ENCODE measurements at places on chromosomes 16 and 17. TPM values are rescaled to one million over a fixed set of nuclear protein-coding genes. Genes with fewer than 3 reads are reported as not detected.

DNA sequence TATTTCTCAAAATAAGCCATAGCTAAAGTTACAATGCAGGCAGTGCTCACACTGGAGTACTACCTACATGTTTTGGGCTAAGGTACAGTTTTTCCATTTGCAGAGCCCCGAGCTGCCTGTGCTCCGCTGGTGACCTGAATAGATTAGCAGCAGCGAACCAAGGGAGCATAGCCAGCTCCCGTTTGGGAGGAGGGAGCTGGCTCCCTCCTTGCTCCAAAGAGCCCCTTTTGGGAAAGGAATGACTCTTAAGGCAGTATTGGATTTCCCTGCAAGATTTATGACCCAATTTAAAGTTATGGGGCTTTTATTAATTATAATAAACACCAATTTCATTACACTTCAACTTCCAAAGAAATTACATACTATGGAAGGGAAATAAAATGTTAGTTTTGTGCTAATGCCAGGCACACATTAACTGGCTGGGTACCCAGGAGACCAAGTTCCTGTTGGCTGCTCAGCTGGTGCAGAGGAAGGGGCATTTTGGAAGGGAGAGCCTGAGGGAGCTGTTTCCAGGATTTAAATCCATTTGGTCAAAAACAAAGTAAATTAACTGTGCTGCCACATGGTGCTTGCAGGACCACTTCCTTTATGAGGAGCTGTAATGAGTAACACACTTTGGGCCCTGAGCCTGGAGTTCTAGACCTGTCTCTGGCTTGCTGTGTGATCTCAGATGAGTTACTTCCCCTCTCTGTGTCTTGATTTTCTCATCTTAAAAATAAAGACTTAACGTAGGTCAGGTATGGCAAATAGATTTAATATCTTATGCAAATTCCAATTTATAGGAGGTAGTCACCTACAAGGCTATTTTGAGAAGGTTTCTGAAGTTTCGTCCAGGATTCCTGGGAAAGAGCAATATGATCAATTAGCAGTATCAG, 362.1 kb upstream of the CCL2 start:
- DNase-seq: no peak
- peaks cover 6% of the 10 kb centered on the region for H3K27me3 ChIP-seq

DNA sequence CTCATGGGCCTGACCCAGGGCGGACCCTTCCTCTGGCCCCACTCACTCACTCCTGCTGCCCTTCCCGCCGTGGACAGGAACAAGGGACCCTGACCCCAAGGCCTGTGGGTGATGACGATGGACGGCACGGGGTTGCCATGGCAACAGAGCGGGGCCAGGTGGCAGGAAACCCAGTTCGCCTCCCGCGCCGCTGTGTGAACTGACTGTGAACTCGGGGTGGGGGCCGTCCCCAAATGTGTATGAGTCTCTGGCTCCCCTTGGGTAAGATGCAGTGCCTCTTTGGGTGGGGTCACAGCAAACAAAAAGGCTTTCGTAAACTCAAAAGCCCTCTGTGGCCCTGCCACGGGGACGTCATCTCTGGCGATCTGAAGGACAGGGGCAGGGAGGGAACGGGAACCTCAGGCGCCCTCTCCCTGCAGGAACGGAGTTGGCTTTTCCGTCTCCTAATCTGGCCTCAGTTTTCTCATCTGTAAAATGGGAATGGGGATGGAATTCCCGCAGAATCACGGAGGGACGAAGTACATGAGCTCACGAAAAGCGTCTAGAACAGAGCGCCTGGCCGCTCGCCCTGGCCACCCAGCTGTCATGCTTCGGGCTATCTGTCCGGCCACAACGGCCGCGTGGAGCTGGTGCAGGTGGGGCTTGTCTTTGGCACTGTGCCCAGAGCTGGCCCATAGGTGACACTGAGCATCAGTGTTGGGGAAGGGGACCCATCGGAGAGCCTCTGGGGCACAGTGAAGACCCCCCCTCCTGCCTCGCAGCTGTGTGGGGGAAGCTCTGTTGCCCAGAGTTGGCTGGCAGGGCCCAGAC, 44.9 kb upstream of the PABPN1L start:
- H3K27me3 ChIP-seq: no peaks in the 10 kb centered on the region
- no peaks in the 10 kb centered on the region for H3K4me1 ChIP-seq
- DNase-seq: peak; percentile 39
- H3K27ac ChIP-seq: no peak overlapping the region
- H3K36me3 ChIP-seq: no peaks in the 10 kb centered on the region

- H3K4me3 ChIP-seq: no peak overlapping the region
- no peak for DNase-seq
- H3K36me3 ChIP-seq: no peaks in the 10 kb centered on the region
- no peaks in the 10 kb centered on the region for H3K4me1 ChIP-seq
Observed at GRCh38 chr16:12539185-12539929, 264.3 kb downstream of the CPPED1 start.

GNG13 gene
- polyA plus RNA-seq: not detected

DNA sequence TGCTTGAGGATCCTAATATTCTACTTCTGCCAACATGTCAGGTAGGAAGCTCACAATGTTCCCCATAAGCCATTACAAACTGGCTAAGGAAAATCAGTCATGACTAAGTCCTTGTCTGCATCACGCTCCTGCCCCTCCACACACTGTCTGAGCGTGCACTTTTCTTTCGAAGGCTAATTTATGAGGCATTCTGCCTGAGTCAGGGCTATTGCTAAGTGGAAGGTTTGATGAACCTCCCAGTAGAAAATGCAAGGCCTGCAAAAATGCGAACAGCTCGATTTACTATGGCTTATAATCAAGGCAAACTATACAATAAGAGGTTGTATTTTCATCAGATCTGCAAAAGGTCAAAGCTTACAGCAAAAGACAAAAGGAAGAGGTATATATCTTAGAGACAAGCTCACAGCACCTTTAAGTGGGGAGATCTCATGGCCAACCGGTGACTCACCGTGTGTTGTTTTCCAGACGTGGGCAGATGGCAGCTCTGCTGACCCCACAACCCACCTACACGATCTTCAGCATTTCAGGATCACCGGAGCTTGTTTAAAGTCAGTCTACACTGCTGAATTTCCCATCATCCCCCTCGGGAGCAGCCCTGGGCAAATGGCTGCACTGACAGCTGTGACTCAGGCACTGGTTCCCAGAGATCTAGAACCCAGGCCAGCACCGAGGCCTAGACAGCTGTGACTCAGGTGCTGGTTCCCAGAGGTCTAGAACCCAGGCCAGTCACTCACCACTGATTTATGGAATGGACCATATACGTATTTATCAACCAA, 26.1 kb downstream of the MEAK7 start:
- H3K4me3 ChIP-seq: no peak overlapping the region
- DNase-seq: no peak
- peaks cover 7% of the 10 kb centered on the region for H3K36me3 ChIP-seq
- no peaks in the 10 kb centered on the region for H3K27me3 ChIP-seq
- H3K4me1 ChIP-seq: no peaks in the 10 kb centered on the region

GRCh38 chr16:88633684-88634140, 4.7 kb upstream of the IL17C start:
- H3K36me3 ChIP-seq: peaks cover 3% of the 10 kb centered on the region
- no peaks in the 10 kb centered on the region for H3K27me3 ChIP-seq
- no peak for DNase-seq
- peak overlapping the region; percentile 32 for H3K4me3 ChIP-seq
- H3K27ac ChIP-seq: no peak overlapping the region

GRCh38 chr16:58022601-58023371, 2.8 kb upstream of the MMP15 start:
- peak; percentile 71 for DNase-seq
- H3K4me3 ChIP-seq: no peak overlapping the region
- H3K27ac ChIP-seq: peak overlapping the region; percentile 84
- H3K27me3 ChIP-seq: no peaks in the 10 kb centered on the region

DNA sequence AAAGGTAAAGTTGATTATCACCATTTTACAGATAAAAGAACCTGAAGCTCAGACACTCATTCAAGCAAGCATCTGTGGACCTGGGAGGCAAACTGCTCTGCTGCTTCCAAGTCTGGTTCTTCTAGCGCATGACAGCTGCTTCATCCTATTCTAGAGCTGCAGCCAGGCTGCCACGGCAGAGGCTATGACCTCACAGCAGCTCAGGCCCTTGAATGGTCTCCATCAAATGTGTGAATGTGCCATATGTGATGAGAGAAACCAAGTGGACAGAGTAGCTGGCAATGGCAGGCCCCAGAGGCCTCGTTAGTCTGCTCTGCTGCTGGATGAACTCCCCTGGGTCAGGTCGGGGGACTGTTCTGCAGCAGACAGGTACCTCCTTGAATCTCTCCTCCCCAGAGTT, 30.7 kb upstream of the FOXJ1 start:
- no peaks in the 10 kb centered on the region for H3K36me3 ChIP-seq
- no peak overlapping the region for H3K27ac ChIP-seq
- no peak for DNase-seq
- no peaks in the 10 kb centered on the region for H3K4me1 ChIP-seq
- no peak overlapping the region for H3K4me3 ChIP-seq
- no peaks in the 10 kb centered on the region for H3K27me3 ChIP-seq

DPEP2 gene
- 1.0 TPM for polyA plus RNA-seq

DNA sequence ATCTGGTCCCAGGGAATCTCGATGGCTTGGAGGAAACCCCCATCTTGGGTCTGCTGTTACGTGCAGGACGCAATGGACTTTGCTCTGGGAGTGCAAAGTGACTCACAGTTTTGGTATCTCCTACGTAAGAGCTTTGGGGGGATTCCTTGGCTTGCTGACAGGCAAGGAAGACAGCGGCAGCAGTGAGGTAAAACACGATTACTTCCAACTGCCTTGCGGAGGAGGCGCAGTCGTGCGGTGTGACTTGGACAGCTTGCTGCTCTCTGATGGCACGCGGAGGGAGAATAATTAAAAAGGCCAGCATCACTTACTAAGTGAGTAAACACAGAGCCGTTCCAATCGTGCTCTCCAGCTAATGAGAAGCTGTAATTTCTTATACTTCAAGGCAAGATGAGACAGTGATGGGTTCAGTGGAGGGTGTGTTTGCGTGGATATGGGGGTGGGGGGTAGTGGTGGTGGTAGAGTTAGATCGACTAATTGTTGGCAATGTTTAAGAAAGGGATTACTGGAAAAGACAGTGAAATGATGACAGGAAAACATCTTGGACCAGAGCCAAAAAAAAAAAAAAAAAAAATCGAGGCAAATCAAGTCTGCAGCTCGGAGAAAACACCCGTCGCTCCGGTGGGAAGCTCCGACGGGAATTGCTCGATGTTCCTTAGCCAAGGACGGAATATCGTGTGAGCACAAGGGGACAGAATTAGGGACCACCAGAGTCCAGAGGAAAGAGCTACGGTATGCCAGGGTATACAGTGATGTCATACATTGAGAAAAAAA, 184.8 kb upstream of the ZFHX3 start:
- H3K27me3 ChIP-seq: no peaks in the 10 kb centered on the region
- peak overlapping the region; percentile 45 for H3K4me3 ChIP-seq
- peak; percentile 59 for DNase-seq
- no peak overlapping the region for H3K27ac ChIP-seq
- no peaks in the 10 kb centered on the region for H3K36me3 ChIP-seq
- H3K4me1 ChIP-seq: no peaks in the 10 kb centered on the region

- peaks cover 68% of the 10 kb centered on the region for H3K4me1 ChIP-seq
- peak overlapping the region; percentile 99 for H3K27ac ChIP-seq
- no peak for DNase-seq
- H3K4me3 ChIP-seq: peak overlapping the region; percentile 47
Observed at GRCh38 chr17:75979705-75980187, 706 bp downstream of the TEN1 start.

DNA sequence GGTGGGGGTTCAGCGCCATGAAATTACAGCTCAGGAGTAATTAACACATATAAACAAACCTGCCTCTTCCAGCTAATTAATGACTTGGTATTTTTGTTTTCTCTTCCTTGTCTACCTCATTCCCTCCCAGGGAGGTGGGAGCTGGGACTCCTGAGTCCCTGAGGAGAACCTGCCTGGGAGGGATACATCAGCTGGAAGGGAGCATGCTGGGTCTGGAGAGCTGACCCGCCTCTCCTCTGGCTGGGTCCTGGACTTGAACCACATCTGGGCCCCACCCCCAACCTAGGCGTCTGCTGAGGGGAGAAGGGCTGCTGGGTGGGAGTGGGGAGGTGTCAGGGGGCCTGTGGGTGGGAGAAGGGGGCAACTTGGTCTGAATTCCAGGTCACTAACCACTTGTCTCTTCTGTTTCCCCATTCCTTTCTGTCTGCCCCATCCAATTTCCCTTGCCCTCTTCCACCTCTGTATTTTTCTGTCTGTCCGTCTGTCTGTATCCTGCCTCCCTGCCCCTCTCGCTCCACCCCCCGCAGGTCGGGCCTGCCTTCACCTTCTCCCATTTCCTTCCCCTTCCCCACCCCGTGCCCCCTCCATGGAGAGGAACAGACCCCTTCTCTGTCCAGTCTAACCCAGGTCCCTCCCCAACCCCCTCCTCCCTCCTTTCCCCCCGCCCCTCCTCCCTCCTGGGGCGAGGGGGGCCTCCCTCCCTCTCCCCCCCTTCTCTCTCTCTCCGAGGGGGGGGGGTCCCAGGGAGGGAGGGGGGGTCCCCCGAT, at the start of gene NLGN2:
NLGN2 (plus strand) TSS at position 361 of the 767 bp plus-strand sequence. CDS start 411 bp downstream, outside the sequence.
- H3K36me3 ChIP-seq: no peaks in the 10 kb centered on the region
- H3K27ac ChIP-seq: no peak within 1 kb of the TSS
- no peak within 1 kb of the TSS for H3K4me3 ChIP-seq

DNA sequence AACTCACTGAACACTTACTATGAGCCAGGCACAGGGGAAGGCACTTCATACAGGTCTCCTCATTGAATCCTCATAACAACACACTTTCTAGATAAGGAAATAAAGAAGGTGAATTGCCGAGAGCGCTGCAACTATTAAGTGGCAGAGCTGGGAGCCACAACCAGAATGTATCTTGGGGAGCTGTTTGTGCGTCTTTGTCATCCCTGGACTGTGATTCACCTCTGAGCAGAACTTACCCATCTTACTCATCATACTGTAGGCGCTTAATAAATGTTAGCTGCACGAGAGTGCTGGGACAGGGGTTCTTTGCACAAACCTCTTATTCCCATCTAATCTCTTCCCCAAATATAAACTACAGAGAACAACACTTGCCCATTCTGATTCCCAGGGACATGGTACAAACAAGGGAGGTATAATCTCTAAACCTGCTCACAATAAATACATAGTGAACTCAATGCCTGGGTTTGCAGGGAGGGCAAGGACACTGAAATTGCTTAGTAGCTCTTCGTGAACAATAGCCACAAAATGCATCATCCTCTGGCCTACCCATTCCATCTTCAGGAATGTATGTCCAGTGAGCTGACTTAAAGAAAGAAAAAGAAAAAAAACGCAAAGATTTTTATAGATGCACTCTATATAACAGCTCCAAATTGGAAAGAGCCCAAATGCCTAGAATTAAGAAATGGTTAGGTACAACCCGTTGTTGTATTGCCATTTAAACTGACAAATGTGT, 43.0 kb downstream of the MYO18A start:
- H3K36me3 ChIP-seq: no peaks in the 10 kb centered on the region
- DNase-seq: no peak
- no peaks in the 10 kb centered on the region for H3K27me3 ChIP-seq
- H3K27ac ChIP-seq: no peak overlapping the region
- no peaks in the 10 kb centered on the region for H3K4me1 ChIP-seq

GRCh38 chr17:42773290-42774035, at the start of gene VPS25:
Gene VPS25 (plus strand): TSS chr17:42773449. CDS start chr17:42773476, 27 bp downstream.
- H3K27me3 ChIP-seq: no peaks in the 10 kb centered on the region
- H3K4me3 ChIP-seq: peak within 1 kb of the TSS; percentile 63
- no peaks in the 10 kb centered on the region for H3K36me3 ChIP-seq
- H3K4me1 ChIP-seq: peaks cover 17% of the 10 kb centered on the region
- peak; percentile 71 for DNase-seq
- H3K27ac ChIP-seq: peak within 1 kb of the TSS; percentile 11

- H3K36me3 ChIP-seq: peaks cover 2% of the 10 kb centered on the region
- H3K4me1 ChIP-seq: no peaks in the 10 kb centered on the region
- H3K27ac ChIP-seq: no peak overlapping the region
- H3K4me3 ChIP-seq: no peak overlapping the region
- no peak for DNase-seq
- no peaks in the 10 kb centered on the region for H3K27me3 ChIP-seq
Observed at GRCh38 chr16:70151391-70151790, 22.2 kb upstream of the CLEC18C start.

- peak overlapping the region; percentile 94 for H3K27ac ChIP-seq
- H3K36me3 ChIP-seq: no peaks in the 10 kb centered on the region
- peak; percentile 99 for DNase-seq
- peaks cover 29% of the 10 kb centered on the region for H3K4me1 ChIP-seq
Observed at GRCh38 chr17:7889166-7889955, 772 bp downstream of the CHD3 start.

Measured in pancreas (tissue), 10 donors.